ENCODE measurements at places on chromosomes 5 and 9.
A peak's percentile ranks its signal among the peaks of the same experiment; 100 is the strongest.

DNA sequence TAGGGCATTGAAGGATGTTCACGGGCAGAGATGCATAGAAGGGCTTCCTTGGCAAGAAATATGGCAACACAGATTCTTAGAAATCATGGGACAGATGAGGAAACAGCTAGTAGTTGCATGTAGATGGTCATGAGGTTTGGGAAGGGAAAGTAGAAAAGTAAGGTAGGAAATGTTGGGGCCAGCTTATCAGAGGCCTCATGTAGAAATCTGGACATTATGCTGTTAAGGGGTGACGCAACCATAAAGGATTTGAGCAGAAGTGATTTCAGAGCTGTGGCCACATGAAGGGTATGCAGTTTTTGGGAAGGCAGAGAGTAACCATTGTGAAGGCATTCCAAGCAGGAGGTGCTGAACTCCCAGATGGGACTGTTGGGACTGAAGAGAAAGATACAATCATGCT lies 224.0 kb downstream of the ARHGAP26 start:
- DNase-seq: no peak

DNA sequence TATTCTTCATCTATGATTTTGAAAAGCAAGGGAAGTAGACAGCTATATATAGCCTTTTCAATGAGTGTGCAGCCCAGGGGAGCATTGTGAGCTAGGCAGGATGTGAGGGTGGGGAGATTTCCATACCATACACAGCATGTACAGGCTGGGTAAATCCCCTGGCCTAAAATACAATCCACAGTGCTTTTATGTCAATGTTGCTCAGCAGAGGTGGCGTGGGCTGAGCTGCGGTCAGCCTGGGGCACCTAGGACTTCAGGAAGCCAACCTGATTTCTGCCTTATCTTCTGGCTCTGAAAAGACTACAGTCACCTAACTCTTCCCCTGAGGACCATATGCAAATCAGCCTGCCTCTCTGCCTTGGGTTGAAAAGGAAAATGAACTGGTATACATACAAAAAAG lies 6.3 kb upstream of the GARIN3 start:
- DNase-seq: peak; percentile 55

DNA sequence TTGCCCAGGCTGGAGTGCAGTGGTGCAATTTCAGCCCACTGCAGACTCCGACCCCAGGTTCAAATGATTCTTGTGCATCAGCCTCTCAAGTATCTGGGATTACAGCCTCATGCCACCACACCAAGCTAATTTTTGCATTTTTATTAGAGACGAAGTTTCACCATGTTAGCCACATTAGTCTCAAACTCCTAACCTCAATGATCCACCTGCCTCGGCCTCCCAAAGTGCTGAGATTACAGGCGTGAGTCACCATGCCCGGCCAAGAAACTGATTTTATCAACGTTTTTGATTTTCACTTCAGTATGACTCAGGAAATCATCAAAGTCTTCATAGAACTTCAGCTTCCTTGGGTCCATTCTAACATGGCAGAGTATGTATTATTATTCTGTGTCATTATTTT lies 125.4 kb downstream of the GABRG2 start:
- no peak for DNase-seq

DNA sequence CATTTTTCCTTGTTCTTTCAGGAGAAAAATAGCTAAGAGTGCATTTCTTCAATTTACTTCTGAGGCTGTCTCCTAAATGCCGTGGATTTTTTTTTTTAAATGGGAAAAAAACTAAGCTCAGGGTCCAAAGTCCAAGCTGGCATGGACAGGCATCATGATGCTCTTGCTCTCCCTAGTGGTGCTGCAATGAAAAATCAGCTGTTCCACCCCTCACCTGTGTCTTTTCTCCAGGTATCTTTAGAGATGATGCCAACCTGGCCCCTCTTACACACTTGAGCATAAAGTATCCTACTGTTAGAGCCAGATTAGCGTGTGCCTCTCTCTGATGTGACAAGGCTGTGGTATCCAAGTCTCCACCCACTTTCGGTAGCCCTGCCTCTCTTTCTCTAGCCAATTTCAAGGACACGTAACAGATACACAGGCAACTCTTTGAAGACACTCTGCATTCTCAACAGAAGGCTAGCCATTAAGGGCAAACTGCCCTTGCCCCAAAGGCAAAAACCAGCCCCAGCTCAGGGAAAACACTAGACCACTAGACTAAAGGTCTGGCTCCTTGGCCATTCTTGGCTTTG lies 208.8 kb downstream of the SAXO1 start:
- DNase-seq: no peak

DNA sequence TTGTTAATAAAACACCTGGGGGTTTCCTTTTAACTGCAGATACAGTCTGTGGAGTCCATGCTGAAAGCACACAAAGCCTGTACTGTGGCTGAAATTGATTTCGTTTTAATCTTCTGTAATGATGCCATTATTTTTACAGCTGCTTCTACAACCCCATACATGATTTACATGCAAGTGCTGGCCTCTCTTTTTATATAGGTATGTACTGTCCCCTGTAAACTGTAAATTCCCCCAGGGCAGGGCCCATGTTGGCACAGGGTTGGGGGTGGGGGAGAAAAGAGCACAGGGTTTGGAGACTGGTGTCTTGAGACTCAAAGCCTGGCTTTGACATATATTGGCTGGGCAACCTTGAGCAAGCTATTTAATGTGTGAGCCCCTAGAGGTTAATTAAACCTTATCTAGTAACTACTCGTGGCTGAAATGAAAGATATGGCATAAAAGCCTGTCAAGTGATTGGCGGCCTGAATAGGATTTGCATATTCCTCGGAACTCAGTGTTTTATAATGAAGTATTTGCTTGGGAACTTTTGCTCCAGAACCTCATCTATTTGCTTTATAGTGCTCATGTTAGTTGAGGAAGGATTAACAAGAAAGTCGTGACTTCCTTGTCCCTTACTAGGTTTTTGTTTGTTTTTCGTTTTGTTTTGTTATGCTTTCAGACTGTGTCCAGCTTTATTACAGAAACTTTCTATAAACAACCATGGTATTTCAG lies 34.0 kb downstream of the KLF4 start:
- DNase-seq: no peak

DNA sequence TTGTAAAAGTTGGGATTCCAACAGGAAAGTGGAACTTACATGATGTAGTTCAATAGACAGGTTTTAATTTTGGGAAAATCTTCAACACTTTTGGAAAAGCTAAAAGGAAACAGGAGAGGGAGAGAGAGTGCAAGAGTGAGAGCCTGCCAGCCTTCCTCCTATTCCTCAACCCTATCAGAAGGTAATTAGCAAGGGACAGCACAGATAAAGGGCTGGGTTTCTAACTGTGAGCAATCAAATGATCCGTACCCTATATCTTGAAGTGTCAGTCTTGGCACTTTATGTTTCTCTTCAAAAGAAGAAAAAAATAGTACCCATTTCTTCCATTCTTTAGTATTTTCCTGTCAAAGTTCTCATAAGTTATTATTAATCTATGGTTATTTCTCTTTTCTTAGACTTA lies 79.4 kb downstream of the FER start:
- no peak for DNase-seq

- DNase-seq: no peak
Measured at GRCh38 chr9:127572961-127573721, 38.9 kb upstream of the STXBP1 start.

- DNase-seq: no peak
Measured at GRCh38 chr9:86529496-86530275, 175.5 kb upstream of the TUT7 start.

DNA sequence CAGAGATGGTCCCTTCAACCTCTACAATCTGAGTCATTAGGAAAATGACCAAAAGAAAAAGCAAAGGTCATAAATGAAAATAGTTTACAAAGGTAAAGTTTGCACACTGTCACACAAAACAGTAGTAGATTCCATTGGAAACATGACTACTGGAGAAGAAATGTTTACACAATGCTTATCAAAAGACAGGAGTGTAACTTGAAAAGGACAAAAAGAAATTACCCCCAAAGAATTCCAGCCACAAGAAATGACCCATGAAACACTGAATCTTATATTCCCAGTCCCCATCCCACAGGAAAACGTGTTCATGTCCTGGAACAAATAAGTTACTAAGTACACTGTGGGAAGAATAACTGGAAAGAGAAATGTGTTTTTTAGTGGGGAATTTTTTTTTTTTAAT lies 385.1 kb downstream of the SEMA5A start:
- DNase-seq: no peak

DNA sequence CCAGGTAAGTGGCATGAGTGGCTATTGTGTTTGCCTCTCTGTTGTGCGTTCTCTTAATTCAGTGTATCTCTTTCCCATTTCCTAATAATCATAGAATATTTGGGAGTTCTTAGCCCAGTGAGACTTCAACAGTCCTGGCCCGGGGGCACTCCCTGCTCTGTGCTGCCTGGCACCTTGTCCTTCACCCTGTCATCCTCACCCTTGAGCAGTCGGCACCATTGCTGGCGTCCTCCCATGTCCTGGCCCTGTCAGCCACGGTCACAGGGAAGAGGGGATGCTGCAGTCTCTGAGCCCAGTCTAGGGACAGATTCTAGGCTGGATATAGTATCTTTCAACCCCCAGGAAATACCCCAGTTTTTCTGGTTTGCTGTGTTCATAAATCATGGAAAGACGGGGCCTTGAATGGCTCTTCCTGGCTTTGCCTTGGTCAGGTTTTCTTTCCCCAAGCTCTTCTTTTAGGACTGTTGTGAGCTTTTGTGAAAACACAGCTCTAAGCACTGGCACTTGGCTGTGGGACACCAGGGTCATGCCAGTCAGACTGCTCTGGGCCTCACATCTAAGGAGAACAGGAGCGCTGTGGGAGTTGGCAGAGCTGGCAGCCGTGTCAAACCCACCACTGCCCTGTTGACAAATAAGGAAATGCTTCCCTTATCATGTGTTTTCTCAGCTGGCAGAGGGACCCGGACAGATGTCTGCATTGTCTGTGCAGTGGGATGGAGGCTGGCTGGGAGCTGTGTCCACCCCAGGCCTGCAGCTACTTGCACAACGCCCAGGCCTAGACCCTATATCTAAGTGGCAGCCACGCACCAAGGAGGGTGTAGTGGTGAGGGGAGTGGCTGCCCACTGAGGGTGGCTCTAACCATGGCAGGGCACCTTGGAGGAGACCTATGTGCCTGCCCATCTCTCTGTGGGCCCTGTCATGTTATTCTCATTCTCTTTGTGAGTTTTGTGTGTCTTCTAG lies 378.6 kb downstream of the ICE1 start:
- no peak for DNase-seq

- DNase-seq: no peak
Measured at GRCh38 chr9:31034311-31034710, 1350.1 kb upstream of the ACO1 start.

- DNase-seq: no peak
Measured at GRCh38 chr5:149745212-149745942, 15.3 kb downstream of the PPARGC1B start.

- DNase-seq: no peak
Measured at GRCh38 chr5:168215646-168216045, 75.8 kb upstream of the WWC1 start.

DNA sequence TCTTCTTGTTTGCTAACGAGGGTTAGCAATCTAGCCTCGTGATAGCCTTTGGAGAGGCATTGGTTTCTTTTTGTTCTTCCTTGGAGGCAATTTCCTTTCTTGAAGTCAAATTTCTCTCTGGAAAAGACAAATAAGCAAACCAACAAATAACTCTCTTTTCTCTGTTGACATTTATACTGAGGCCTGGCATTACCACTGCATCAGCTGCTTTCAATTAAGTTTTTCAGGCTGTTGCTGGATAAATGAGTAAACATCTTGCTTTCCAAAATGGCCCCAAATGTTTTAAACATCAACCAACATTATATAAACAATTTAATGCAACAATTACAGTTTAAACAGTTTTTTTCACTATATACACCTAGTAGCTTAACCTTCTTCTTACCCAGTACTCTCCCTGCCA lies 264.4 kb downstream of the HTR1A start:
- DNase-seq: no peak

DNA sequence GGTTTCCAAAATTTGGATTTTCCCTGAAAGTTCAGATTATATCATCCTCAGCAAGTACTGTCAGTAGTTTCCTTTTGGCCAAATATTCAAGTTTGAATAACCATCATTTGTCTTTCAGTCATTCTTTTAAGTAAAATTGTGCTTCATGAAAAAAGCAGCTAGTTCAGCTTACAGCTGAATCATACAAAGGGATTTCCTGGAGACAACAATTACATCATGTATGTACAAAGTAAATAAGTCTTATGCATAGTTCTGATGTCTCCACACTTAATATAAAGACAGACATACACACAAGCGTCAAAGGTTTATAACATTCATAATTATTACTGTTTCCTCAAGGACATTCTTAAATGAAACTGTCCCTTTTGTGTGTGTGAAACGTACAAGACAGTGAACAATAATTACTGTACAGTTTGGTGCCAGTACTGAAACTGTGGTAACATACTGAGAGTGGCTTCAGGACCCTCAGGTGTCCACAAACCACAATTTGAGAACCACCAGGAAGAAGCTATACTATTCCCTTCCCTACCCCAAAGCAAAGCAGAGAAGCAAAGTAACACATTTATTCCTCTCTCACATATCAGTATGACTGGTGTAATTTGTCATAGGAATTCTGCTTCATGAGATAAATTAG lies 746.6 kb downstream of the TAF11L14 start:
- no peak for DNase-seq

- DNase-seq: no peak
Measured at GRCh38 chr5:159212657-159213462, 3.5 kb upstream of the RNF145 start.

- DNase-seq: no peak
Measured at GRCh38 chr5:42760426-42760825, 3.8 kb downstream of the CCDC152 start.

- no peak for DNase-seq
Measured at GRCh38 chr9:9792144-9792857, 820.5 kb downstream of the PTPRD start.

DNA sequence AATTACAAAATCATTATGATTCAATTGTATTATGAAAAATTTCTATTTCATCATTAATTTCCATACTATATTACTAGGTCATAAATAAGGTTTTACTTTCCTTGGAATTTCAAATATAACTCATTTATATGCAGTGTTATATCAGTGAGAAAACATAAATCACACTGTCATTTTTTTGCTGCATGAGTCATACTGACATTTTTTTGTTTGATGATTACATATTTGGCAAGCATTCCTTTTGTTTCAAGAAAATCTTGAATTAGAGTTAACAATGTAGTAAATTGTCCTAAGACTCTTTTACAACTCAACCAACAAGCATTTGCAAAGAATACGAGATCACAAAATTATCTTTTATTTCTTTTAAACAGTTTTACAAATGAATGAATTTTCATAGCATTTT lies 298.4 kb upstream of the SEMA6A start:
- no peak for DNase-seq

- DNase-seq: no peak
Measured at GRCh38 chr5:117425163-117425562, 850.5 kb upstream of the SEMA6A start.

- no peak for DNase-seq
Measured at GRCh38 chr5:50727149-50727496, 60.7 kb downstream of the PARP8 start.

All from stimulated activated CD4-positive, alpha-beta T cell treated with anti-CD3 and anti-CD28 coated beads, Interleukin-1b, Interleukin-23, amount 100 ng/mL, for 1 hour (primary cell).